ENCODE measurements at places on chromosomes 5 and 9.

- DNase-seq: no peak
These were observed 4.4 kb upstream of the ZDHHC11 start for GRCh38 chr5:854966-855743.

DNA sequence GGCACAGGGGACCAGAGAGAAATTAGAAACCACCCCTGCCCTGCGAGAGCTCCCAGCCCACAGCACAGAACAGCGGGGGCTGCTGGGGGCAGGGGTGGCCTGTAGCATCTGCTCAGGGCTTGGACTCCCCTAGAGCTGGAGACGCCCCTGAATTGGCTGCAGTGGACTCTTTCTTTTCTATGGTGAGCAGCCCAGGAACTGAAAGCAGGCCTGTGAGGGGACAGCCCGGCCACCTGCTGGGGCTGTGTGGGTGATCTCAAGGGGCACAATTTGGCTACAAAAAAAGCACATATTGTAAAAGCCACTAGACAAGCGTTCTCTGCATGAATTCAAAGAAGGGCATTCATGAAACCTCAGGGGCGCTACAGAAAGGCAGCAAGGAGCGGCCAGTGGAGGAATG lies 57.5 kb upstream of the ICE1 start:
- DNase-seq: no peak

GRCh38 chr5:170617533-170618490 lies 114.0 kb downstream of the KCNIP1 start:
- DNase-seq: no peak

GRCh38 chr5:67431191-67431590 lies 234.6 kb upstream of the CD180 start:
- DNase-seq: no peak

DNA sequence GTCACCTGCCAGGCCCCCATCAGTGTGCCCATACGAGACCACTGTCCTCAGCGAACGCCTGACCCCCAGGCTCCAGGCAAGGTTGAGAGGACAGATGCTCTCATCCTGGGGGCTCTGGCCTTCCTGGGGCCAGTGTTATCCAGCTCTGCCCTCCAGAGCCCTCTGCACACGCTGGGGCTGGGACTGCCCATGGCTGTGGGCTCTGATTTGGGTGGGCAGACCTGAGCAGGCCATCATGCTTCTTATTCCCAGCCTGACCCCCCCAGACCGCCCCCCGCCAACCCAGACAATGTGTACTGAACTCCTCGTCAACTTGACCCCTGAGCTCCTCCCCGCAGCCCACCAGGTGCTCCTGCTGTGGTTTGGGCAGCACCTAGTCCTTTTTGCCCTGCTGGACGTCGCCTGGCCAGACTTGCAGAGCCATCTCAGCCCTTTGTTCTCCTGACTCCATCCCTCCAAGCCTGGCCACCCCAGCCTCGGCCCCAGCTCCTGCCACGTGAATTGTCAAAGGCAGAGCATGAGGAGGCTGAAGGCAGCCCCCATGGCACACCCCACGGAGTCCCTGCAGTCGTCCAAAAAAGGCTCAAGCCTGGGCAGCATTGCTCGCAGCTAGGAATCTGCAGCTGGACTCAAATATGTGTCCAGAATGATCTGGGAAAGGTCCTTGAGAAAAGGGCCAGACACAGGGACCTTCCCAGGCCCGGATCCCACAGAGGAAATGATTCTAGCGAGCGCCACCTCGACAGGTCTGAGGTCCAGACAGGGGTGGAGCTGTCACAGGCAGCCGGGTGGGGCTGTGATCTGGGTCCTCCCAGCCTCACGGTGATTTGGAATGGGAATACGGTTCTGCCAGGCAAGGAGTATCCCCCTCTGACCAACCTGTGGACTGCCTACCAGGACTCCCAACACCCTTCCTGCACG lies 87.0 kb downstream of the ADAMTS2 start:
- DNase-seq: no peak

Measured in kidney glomerular epithelial cell (primary cell).